ENCODE measurements at places on chromosomes 13 and 19. TPM values are rescaled to one million over a fixed set of nuclear protein-coding genes. Genes with fewer than 3 reads are reported as not detected.

DNA sequence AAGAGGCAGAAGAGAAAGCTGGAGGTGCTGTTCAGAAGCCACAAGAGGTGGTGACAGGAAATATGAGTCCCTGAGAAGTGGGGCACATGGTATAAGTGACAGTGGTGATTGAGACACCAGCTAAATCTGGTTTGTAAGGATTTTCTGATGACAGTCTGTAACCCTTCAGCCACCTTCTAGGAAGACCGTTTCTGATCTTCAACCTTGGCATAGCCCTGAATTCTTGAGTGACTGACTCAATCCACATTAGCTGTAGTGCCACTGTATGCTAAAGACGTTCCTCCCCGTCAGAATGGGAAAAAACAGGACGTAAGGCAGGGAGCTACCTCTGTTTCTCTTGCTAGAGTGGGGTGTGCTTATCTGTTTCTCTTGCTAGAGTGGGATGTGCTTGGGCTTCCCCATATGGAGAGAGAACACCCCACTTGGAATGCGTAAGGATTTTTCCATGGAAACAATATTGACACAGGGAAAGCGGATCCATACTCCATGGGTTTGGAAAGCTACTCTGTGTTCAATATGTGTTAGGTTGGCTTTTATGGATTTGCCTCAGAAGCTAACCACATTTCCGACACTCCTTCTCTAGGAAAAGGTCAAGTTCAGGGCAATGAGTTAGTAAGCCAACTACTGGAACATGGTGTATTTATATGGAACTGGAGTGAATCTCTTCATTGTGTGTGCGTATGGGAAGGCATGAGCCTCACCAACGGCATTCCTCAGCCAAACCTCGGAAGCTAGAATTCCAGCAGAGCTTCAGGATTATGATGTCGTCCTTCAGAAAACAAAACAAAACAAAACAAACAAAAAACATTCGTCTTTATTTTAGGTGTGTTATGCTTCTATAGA lies 948.8 kb upstream of the SLC10A2 start:
- DNase-seq, result peak; percentile 64

DNA sequence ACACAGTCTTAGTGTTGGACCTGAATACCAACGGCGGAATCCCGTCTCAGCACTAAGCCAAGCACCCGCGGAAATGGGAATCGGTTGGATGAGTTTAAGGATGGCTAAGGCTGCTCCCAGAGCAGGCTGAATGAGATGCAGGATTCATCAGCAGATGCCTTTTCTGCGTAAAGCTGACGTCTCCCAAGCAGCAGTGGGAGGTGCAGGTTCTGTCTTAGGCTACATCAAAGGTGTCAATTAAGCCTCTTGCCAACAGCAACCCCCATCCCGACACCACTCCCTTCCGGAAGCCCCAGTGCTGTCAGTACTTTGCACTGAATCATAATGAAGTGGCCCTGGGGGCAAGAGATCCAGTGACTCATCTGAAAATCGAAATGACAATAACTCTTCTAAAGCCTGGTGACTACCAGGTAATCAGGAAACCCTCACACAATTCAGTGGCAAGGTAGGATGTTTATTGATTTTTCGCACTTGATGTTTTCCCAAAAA lies 275.6 kb downstream of the DCLK1 start:
- DNase-seq, result peak; percentile 66

- DNase-seq, result peak; percentile 63
Observed at GRCh38 chr19:1105008-1105872, 1.4 kb downstream of the GPX4 start.

DNA sequence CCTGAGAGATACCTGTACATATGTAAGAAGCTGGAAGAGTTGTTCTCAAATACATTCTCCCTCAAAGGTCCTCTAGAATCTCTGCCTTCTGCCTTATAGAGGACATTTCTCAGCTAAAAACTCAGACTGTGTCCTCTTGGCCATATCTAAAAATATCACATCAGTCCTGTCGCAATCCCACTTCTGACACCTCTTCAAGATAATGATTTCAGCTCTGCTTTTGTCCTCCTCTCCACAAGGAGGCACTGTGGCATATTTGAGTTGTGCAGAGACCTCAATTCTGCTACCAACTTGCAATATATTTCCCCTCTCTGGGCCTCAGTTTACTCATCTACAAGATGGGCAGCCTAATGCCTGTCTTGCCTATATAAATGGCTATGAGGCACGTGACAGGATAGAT lies 16.6 kb downstream of the ADAMTS10 start:
- DNase-seq, result no peak

The VAV1 gene
- total RNA-seq, result not detected

The ZNF865 gene
- 0.44 TPM for total RNA-seq

The DPF1 gene
- 0.22 TPM for total RNA-seq

Measured in lung microvascular endothelial cell (primary cell).